ENCODE measurements at places on chromosomes 3 and 15.

GRCh38 chr3:160291909-160292299 lies 66.7 kb downstream of the C3orf80 start:
- no peak for DNase-seq

DNA sequence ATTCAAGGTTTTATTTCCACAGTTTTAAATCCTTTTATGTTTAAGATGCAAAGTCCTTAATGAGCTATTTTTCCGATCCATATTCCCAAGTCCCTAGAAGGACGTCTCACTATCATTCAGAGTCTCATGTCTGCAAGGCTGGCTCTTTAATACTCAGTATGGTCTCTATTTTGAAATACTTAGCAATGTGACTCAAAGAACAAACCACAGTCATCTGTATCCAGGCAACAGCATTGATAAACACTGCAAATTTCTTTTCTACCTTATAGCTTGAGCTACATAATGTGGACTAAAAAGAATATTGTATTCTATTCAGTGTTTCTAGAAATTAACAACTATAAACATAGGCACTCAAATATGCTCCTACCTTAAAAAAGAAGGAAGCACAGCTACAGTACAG lies 588.3 kb upstream of the NAALADL2 start:
- DNase-seq, result no peak

- DNase-seq, result no peak
Measured at GRCh38 chr3:16279010-16279801, 14.2 kb downstream of the OXNAD1 start.

DNA sequence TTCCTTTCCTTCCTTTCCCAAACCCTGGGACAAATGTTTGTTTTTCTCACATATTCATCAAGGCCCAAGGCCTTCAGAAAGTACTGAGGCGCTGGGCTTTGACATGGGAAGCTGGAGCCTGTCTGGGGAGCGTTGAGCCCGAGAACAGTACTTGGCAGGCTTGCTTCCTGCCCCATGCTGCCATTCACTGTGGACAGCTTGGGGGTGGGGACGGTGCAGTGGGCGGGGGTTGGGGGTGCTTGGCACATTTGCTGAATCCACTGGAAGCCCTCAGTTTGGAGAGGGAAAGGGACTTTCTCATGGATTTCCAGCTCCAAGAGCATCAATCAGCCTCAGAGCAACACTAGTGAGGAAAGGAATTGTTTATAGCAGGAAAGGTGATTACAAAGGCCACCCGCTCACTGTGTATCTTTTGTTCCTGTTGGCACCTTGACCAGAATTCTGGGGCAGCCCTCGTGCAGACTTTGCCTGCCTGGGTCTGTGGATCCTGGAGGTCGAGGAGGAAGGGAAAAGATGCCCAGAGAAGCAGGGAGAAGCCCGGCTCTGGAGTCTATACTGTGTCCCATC lies 199.8 kb upstream of the RGMA start:
- no peak for DNase-seq

GRCh38 chr3:25155652-25156471 lies 272.2 kb upstream of the RARB start:
- no peak for DNase-seq

GRCh38 chr3:45567730-45568172 lies 26.8 kb upstream of the LIMD1 start:
- DNase-seq, result no peak

- no peak for DNase-seq
Measured at GRCh38 chr3:44323341-44323955, 15.1 kb upstream of the TCAIM start.

- no peak for DNase-seq
Measured at GRCh38 chr3:122024800-122025199, 2.8 kb upstream of the ILDR1 start.

- DNase-seq, result no peak
Measured at GRCh38 chr3:47874438-47874837, 71.5 kb downstream of the DHX30 start.

DNA sequence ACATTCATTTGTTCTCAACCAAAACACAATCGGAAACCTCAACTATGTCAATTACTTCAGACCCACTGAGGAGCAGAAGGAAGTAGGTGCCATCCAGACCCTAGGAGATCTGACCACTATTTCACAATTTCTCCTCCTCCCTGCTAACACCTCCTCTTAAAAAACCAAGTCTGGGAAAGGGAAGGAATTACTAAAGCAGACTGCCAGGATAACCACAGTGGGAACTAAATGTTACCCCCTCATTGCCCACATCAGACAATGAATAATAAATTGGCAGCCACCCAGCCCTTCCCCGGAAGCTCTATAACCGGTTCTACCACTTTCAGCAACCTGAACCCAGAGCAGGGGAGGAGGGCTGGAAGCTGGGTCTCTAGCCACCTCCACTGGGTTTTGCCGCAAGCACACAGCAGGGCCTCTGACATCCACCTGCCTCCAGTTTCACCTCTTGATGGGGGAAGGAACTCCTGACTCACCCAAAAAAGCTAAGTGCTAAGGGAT lies 17.6 kb downstream of the C15orf62 start:
- no peak for DNase-seq

DNA sequence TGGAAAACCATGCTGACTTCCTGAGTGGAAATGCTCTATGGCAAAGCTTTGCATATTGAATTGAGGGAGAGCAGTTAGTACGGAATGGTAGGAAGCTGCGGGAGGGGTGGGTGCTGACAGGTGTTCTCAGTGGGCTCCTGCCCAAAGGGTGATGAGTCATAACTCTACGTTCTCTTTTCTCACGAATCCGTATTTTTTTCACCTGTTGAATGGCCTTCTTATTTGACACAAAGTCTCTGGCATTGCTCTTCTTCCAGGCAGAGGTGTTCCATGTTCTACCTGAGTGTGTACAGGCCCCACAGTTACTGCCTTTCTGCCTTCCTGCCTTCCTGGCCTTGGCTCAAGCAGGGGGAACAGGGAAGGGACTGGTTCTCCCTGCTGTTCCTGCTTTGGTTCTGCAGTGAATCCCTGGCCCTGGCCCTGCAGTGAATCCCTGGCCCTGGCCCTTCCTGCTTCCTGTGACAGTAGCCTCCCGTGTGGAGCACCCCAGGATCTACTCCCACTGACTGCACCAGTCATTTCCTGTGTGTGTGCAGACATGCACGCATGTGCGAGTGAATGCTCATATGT lies 31.9 kb downstream of the TRAK1 start:
- DNase-seq, result no peak

GRCh38 chr15:70519004-70519365 lies 244.4 kb downstream of the UACA start:
- DNase-seq, result no peak

GRCh38 chr3:186476044-186476468 lies 68.1 kb downstream of the CRYGS start:
- DNase-seq, result no peak

- no peak for DNase-seq
Measured at GRCh38 chr15:71526060-71526820, 284.1 kb upstream of the NR2E3 start.

DNA sequence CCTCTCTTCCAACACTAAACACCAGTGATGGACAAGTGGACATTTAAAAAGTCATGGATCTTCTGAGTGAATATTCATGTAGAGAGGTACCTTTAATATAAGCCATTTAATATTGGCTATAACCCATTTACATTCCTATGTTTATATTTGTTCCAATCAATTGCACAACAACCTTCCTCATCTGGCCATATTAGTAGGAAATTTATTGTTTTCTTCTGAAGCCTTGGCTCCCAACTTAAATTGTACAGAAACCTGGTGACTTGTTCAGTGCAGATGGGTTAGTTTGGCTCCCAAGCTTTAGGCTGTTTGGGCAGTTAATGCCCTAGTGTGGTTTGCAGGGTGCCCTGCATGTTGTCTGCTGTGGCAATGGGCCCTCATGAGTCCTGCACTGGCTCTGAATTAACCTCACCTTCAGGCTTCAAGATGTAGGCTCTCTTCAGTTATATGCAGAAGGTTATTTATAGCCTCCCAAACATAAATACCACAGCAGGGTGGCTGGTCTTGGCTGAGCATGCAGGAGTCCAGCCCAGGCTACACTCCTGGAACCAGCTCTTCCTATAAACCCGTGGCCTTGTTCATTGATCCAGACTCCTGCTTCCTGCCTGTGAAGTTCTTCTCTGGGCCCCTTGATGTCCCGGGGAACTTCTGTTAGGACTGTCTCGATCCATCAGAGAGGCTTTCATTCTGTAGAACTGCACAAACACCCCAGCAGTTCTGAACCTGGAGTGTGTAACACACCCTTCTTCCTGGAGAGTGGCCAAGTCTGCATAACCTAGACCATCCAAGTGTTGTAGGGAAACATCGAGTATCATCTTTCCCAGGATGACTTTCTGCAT lies 57.0 kb downstream of the DUT start:
- no peak for DNase-seq

DNA sequence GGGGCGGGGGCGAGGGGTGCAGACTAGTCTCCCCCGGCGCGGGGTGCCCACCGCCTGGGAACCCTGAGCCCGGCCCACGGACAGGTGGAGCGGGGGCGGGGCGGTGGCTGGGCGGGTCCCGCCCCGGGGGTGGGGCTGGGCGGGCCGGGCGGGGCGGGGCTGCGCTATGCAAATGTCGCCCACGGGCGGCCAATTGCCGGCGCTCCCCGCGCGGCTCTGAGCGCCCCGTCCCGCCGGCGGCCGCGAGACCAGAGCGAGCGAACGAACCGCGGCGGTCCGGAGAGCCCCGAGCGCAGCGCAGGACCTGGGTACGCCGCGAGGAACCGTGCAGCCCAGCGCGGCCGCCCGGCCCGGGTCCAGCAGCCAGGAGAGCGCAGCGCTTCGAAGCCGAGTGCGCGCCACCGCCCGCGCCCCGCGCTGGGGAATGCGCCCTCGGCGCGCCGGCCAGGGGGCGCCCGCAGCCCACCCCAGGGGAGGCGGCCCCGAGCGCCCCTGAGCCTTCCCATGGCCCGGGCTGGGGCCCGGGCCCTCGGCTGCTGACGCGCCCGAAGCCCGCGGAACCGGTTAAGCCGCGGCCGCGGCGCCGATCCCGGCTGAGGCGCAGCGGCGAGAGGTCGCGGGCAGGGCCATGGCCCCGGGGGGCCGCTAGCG lies at the start of gene SEMA3F:
Gene SEMA3F, plus strand, starts transcription at position 485 of the 651 bp plus-strand sequence. CDS start 4,299 bp downstream, outside the sequence.
- no peak for DNase-seq

DNA sequence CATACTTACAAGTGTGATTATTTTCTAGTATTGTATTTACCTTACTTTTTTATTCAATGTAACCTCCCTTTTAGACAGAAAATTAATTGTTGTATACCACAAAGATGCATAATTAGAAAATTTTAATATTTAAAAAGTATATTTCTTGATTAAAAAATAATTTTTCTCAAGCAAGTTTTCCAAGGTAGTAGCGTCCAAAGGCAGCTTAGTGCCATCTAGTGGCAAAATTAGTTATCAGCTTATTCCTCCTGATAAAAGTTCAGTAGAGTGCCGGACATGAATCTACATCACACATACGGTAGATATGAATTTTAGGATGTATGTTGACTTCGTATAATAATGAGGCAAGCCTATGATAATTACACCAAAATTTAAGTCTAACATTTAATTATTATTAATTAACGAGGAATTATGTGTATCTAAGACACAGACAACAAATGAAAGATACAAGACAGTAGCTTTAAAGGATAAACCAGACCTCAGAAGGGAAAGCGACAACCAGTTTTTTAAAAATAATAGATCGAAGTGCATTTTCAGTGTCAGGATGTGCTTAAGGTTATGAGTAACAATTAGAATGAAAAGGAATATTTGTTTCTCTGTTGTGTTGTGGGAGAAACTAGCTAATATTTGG lies 405.9 kb downstream of the ROBO1 start:
- peak; percentile 5 for DNase-seq

GRCh38 chr3:50237754-50238548 lies 1.9 kb downstream of the GNAI2 start:
- DNase-seq, result no peak

GRCh38 chr3:138624518-138624917 lies 15.9 kb downstream of the FAIM start:
- no peak for DNase-seq

DNA sequence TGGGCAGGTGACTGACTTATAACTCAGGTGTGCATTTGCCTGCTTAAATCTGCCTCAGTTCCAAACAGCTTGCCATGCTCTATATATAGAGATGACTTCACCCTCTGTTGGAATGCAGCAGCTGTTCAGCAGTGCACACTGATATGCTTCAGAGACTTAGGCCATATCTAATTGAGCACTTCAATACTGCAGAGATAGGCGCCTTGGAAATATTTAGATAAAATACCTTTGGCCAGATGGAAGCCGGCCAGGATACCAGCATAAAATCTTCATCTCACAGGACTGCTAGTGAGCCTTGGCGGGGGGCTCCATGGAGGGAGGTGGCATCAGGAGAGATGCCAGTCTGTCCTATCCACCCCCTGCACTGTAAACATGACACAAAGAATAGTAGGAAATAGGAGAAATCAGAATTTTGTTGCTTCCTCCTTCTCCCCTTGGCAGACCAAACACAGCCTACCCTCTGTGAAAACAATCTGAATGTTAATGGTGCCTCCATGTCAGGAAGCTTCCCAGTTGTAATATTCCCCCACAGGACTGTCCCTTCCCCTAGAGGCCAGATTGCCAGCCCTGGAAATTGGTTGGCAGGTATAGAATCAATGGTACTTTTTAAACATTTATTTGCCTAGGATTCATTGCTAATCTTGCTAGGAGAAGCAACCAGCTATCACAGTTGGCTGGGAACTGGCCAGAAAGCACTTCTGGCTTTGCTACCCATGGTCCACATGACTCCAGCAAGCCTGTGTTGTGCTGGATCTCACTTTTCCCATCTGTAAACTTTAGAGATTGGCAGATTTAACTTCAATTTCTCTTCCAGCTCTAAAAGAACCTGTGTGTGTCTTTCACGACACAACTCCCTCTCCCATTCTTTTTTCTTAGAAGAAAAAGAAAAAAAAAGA lies 215.5 kb upstream of the KCNMB2 start:
- no peak for DNase-seq

GRCh38 chr3:173502983-173503568 lies 105.5 kb downstream of the NLGN1 start:
- no peak for DNase-seq

DNA sequence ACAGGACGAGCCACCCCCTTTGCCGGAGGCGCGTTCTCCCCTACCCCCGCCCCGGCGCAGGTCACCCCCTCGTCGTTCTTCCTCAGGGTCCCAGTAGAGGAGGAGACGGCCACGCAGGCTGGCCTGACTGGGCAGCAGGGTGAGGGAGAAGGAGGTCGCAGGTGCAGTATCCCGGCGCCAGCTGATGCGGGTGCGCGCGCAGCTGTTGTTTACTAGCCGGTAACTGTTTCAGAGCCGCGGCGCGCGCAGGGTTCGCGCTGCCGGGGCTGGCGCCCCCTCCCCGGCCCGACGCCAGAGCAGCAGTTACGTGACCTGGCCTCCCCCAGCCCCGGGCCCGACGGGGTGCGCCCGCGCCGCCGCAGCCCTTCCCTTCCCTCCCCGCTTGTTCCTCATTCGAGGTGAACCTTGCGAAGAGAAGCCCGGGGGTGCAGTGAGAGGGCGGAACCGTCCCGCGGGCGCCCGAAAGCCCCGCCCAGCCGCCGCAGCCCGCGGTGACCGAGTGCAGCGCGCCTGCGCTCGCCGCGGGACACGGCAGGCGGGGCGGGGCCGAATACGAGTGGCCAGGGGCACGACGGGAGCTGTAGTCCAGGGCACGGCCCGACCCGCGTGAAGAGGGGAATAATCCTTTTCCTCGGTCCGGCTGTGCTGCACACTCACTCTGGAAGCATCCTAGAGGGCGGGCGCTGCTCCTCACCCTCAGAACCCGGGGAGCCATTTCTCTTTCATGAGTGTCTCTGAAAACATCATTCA lies at the start of gene SLC12A6:
Gene SLC12A6, minus strand, starts transcription at position 225 of the 750 bp plus-strand sequence. CDS start 1,101 bp downstream, outside the sequence.
- peak; percentile 75 for DNase-seq

Data from NCI-H1930 (cell line).